ENCODE measurements at places on chromosomes 11 and 22.

GRCh38 chr11:9158898-9159391, 67.5 kb upstream of the SCUBE2 start:
- no peak for DNase-seq

GRCh38 chr22:21857481-21857914, 9.9 kb downstream of the MAPK1 start:
- no peak for DNase-seq

GRCh38 chr22:46942799-46943785, 180.6 kb downstream of the TBC1D22A start:
- no peak for DNase-seq

DNA sequence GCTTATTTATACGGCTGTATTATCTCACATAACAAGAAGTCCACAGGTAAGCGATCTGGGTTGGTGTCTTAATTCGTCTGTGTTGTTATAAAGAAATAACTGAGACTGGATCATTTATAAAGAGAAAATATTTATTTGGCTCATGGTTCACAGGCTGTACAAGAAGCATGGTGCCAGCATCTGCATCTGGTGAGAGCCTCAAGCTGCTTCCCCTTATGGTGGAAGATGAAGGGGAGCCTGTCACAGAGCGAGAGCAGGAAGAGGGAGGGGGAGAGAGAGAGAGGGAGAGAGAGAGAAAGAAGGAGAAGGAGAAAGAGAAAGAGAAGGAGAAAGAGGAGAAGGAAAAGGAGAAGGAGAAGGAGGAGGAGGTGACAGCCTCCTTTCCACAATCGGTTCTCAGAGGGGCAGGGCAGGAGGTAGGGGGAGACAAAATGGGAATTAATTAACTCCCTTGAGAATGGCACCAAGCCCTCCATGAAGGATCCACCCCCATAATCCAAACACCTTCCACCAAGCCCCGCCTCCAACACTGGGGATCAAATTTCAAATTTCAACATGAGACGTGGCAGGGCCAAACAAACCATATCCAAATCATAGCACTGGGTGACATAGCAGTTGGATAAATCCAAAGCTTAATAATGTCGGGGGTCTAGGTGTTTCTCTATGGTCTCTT, 15.0 kb upstream of the TRIM44 start:
- no peak for DNase-seq

DNA sequence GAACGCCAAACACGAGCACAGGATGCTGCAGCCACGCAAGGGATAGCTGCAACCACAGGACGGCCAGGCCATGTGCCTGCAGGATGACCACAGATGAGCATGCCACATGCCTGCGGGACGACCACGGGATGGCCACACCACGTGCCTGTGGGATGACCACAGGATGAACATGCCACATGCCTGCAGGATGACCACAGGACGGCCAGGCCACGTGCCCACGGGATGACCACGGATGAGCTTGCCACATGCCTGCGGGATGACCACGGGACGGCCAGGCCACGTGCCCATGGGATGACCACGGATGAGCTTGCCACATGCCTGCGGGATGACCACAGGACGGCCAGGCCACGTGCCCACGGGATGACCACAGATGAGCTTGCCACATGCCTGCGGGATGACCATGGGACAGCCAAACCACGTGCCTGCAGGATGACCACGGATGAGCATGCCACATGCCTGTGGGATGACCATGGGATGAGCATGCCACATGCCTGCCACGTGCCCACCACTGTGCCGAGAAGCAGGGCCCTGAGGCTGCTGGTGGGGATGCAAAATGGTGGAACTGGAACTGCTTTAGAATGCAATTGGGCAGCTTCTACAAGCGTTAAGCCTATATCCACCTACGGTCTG, 12.8 kb upstream of the MOB2 start:
- DNase-seq = no peak

GRCh38 chr22:40285513-40285912, 60.8 kb upstream of the ADSL start:
- DNase-seq = no peak

- DNase-seq = no peak
These were observed 17.6 kb downstream of the TIMP3 start for GRCh38 chr22:32819120-32819519.

DNA sequence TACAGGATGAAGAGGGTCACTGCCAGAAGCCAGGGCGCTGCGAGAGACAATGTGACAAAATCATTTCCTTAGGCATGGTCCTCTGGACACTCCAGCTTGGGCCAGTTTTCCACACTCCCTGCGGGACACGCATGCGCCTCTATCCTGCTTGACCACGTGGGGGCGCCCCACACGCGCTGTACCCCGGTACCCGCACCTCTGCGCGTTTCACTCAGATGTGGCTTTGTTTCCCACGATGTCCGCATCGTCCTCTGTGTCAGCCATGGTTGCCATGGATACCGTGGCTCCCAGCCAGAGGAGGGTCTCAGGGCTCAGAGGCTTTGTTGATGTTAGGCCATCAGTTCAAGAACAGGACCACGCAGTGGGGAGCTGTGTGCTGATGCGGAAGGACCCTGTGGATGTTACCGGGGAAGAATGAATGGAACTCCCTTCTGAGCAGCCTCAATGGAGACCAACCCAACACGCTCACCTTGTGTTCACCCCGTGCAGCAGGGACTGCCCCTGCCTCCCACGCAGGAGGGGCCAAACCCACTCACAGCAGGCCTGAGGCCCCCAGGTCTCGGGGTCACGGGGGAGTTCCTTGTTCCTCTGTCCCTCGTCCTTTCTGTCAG, 101.1 kb upstream of the SLC22A12 start:
- DNase-seq = peak; percentile 5

DNA sequence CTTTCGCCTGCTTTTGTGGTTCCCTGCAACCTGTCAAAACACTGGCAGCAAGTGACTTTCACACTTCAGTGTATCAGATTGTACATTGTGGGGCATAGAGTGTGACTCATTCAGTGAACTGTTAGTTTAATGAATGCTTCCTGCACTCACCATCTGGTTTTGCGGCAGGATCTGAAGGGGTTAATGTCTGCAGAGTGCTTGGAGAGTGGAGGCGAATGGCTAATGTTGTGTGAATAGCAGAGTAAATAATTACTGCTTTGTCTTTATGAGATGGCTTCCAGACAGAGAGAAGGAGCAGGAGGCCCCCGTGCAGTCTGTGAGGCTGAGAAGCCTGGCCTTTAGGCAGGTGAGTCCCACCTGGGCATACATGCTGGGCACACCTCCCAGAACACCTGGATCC, 454.3 kb upstream of the KIRREL3 start:
- no peak for DNase-seq

DNA sequence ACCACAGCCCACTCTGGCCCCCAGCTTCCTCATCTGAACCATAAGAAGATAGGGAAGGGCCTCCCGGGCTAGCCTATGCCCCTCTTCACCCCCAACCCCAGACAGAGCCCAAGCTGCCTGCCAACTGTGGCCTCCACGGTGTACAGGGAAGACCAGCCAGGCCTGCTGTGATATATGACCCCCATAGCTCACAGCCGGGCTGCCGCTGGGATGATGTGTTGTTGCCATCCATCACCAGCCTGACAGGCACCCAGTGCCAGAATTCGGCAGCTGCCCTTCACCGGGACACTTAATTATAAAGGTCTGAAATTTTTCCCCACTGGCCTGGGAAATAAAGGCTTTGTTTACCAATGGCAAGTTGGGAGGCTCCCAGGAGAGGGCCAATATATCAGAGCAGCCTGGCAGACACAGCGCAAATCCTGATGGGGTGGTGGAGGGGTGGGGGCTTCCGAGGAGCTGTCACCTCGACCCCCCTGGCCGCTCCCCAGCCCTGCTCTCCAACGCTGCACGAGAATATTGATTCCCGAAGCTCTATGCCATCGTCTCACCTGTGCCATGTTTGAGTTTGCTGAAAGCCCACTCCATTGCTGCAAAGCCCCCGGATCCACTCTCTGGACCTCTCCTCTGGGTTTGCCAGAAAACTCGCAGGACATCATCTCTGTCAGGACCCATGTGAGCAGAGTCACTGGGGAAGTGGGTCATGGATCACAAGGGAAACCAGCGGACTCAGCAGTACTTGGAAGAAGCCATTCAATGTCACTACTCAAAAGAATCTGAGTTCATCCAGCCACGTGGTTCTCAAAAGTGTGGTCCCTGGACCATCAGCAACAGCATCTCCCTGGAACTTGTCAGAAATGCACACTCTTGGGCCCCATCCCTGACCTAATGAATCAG, 296.9 kb downstream of the MN1 start:
- DNase-seq = no peak
